HCT116 (cell line): ENCODE measurements at places on chromosomes 16 and 17. TPM values are rescaled to one million over a fixed set of nuclear protein-coding genes. Genes with fewer than 3 reads are reported as not detected.

Gene NDUFAF8
- total RNA-seq, result 102 TPM

DNA sequence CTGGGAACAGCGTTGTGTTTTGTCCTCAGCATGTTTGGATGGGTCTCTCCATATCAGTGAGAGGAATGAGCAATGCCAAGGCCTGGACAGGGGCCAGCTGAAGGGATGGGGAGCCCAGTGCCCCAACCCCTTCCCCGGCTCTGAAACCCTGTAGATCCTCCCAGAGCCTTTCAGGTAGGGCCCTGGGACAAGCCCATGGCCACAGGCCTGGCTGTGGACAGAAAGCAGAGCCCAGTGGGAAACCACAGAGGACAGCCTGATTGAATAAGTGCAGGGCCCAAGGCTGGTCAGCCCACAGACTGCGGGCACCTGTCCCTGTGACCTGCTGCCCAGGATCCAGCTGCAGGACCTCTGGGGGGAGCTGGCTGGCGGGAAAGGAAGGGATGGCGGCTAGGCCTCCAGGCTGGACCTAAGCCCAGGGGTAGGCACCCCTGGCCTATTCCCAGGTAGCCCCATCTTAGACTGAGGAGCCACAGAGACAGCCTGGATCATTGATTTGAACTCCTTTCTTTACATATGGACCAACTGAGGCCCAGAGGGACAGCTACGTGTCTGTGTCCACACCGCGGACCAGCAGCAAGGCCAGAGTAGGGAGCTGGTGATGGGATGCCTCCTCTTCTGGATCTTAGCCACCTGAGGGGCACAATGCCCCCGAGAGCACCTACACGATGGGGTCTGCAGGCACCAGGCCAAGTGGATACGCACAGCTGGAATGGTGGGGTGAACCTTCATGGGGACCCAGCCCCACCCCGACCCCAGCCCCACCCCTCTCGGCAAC is 1.3 kb downstream of the CCDC102A start:
- DNase-seq, result no peak

Gene HP
- total RNA-seq, result 18.1 TPM

GRCh38 chr17:59416184-59416583 is 84.7 kb downstream of the YPEL2 start:
- no peak for DNase-seq

GRCh38 chr16:81458149-81458669 is 13.6 kb downstream of the CMIP start:
- DNase-seq, result no peak

Gene PDF
- 33.9 TPM for total RNA-seq

GRCh38 chr16:4972938-4973587 is 14.9 kb downstream of the SEC14L5 start:
- no peak for DNase-seq

DNA sequence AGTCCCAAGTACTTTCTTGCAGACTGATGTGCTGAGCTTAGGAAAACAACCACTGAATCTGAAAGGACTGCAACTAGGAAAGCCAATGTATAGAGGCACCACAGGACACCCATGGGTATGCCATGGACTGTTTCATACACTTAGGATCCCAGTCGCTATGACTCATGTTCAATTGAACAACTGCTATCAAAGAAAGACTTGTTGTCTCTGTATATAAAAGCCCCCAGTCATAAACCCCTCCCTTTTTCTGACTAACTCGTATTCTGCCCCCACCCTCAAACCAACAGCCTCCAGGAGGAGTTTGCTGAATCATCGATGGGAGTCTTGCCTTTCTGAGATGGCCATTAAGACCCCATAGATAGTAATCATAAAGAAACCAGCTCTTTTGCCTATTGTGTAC is 205.4 kb downstream of the ANKFN1 start:
- DNase-seq, result peak; percentile 22

DNA sequence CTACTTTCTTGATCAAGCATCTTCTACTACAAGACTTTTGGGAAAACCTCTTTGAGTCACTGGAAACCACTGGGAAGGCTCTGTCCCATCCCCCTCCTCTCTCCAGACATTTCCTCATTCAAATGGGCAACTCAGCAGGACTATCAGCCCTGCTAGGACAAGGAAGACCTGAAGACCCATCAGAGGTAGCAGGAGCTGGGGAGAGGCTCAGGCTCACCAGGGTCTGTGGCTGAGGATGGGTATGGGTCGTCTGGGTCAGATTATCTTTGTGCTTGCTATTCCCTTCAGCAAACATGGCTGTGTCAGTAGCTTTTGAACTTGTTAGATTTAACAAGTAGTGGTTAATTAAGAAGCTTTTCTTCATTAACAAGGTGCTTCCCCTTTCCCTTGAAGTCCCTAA is 15.0 kb upstream of the NF1 start:
- no peak for DNase-seq

DNA sequence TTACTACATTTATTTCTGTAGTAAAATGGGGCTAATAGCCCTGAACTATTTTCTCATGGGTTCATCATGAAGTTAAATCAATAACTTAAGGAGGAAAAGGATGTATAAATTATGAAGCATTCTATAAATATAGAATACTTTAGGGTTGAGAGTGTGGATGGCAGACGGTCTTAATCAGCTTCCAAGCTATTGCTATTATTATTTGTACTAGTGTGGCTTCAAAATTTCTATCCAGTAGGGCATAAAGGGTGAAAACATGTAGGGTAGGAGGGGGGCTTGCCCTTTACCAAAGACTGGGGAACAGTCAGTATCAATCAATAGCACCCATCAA is 26.4 kb upstream of the DHX8 start:
- DNase-seq, result no peak

Gene TP53TG3B
- not detected for total RNA-seq

DNA sequence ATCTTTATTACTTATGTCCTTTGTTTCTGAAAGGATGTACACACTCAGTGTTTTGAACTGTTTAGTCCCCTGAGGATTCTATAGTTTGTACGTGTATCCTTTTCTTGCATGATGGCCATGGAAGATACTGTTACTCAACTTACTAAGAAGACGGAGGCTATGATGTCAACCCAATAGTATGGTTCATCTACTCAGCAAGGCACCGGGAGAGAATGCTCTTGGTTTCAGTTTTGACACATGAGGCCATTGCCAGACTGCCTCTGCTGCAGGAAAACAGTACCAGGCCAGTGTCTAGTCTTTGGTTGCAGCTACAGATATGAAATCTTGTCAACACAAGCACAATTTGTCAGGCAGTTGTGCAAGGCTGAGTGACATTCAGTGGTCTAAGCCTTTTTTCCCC is 134.5 kb downstream of the MRTFB start:
- no peak for DNase-seq

Gene EARS2
- 35.6 TPM for total RNA-seq

Gene SDR42E1
- 17.4 TPM for total RNA-seq

DNA sequence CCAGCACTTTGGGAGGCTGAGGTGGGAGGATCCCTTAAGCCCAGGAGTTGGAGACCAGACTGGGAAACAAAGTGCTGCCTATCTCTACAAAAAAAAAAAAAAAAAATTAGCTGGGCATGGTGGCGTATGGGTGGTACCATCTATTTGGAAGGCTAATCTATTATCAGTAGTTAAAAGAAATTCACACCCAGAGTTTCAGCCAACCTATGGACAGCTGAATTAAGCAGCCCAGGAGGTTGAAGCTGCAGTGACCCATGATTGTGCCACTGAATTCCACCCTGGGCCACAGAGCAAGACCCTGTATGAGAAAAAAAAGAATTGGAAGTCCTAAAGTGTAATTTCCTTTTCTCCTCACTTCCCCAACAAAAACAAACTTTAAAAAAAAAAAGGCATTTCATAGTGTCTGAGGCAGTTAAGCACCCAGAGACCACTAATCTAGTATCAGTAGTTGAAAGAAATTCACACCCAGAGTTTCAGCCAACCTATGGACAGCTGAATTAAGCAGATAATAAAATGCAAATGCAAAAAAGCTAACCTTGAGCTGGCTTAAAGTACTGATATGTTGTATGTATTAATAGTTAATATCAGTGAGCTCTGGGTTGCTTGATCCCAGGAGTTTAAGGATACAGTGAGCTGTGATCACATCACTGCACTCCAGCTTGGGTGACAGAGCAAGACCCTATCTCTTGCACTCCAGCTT is 18.1 kb downstream of the CLTC start:
- no peak for DNase-seq

Gene CCL3
- 0.98 TPM for total RNA-seq

- DNase-seq, result no peak
These were observed 41.9 kb upstream of the WSCD1 start for GRCh38 chr17:6028294-6028693.

GRCh38 chr17:32275060-32276042 is 9.7 kb downstream of the RHBDL3 start:
- peak; percentile 23 for DNase-seq

DNA sequence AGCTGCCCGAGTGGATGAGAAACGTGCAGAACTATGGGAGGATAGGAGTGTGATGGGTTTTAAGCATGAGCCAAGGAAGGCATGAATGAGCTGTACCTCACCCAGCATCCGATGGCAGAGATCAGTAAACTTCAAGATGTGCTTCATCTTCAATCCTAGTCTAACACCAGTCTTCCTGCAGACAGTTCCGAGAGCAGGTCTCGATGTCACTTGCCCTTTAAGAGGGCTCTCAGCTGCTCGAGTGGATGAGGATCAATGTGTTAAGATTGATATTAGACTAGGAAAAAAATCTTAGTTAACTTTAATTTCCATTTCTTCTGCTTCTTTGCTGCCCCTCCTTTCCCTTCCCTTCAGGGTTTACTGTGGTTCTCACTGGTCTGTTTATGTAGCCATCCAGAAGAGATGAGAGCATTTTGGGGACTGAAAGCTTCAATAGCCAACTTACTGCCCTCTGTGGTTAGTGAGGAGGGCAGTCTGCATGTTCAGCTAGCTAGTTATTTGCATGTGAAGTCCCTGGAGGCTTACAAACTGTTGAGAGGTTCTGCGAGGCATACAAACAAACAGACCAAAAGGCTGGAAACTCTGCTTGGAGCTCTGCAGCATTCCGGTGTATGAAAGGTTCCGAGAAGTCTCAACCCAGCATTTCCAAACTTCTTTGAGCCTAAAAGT is 15.3 kb downstream of the KLHL36 start:
- no peak for DNase-seq

DNA sequence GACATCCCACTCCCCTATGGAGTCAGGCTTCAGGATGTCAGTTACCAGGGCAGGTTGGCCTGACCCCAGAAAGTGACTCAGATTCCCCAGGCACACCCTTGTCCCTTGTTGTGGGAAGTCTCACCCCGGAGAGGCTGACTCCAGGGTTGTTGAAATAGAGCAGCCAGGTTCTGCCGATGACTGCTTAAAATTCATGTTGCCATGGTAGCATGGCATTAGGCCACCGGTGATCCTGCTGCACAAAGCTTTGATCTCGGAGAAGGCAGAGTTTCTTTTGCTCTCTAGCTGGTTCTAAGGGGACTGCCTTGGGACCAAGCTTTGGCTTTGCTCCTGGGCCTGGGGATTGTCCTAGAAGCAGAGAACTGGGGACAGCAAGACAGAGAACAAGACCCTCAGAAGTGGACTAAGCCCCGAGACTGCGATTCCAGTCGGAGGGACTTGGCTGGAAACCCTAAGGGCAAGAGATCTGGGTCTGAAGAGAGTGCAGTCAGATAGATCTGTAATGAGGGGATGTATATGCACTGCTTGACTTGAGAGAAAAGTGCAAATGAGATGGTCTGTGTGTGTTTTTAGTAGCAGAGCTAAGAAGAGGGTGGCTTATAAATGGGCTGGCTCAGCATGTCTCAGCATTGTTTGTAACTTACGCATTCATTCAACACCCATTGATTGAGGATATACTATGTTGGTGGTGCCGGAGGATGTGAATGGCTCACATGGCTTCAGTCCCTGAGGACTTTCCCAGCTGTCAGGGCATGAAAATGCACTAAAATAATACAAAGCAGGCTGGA is 106.9 kb downstream of the RGS9 start:
- DNase-seq, result peak; percentile 86

GRCh38 chr16:88941913-88942909 is 34.8 kb downstream of the CBFA2T3 start:
- peak; percentile 36 for DNase-seq

Gene MT1G
- total RNA-seq, result 1.2 TPM

DNA sequence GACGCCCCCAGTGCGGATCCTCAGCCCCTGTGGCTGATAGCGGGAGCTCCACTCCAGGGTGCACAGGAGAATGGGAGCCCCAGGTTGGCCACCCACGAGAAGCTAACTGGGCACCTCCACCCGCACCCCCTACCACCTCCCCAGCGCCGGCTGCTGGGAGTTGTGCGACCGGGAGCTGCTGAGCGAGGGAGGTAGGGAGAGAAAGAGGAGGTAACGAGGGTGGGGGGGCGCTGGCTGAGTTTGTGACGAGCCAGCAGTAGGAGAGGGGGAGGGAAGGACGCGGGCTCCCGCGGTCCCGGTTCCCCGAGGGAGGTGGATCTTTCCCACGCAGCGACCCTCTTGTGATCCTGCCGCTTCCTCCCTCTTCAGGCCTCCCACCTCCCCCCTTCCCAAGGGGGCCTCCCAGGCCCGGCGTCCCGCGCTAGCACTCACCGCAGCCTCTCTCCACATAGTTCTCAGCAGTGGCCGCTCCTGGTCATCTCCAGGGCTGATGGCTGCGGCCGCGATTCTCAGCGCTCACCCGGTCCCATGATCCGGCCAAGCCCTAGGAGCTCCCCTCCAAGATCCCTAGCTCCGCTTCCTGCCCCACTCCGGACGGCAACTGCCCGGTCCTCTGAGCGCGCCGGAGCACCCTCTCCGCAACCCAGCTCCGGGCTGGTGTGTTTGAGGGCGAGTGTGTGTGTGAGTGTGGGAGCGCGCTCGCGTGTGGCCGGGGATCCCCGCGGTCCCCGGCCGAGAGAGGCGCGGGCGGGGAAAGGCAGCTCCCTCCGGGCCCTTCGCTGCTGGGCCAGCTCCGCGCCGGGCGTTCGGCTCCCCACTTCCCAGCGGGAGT is at the start of gene GRIN2A:
Gene GRIN2A (minus strand): TSS at position 207 of the 832 bp plus-strand sequence. CDS start 2,017 bp downstream, outside the sequence.
- no peak for DNase-seq
